Ascending aorta (tissue), 2 donors: ENCODE measurements at places on chromosomes 16 and 17. TPM values are rescaled to one million over a fixed set of nuclear protein-coding genes. Genes with fewer than 3 reads are reported as not detected.

DNA sequence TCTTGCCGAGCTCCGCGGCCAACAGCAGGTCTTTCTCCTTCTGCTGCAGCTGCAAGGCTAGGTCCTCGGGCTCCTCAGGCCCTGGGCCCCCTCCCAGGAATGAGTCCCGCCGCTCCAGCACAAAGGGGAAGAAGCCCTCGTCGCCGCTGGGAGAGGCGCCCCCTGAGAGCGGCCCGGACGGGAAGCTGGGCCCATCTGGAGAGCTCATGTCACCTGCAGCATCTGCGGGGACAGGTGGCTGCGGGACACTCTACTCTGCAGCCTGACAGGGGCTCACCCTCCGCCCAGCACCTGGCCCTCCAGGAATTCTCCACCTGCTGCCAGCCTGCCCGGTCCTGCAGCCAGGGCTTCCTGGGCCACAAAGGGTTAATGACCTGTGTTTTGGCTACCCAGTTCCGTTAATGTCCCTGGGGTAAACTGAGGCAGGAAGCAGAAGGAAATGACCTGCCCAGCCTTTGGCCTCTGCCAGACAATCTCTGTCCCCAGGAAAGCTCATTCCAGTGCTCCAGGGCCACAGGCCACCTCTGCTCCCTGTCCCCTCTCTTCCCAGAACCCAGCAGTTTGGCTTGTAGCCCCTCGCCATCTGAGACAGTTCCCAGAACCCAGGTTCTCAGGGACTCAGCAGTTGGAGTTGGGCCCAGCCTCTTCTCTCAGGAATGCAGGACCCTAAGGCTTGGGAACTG lies 1.3 kb downstream of the BICDL2 start:
- H3K27me3 ChIP-seq = peaks cover 32% of the 10 kb centered on the region
- DNase-seq = no peak
- H3K4me1 ChIP-seq = no peaks in the 10 kb centered on the region
- H3K4me3 ChIP-seq = no peak overlapping the region

DNA sequence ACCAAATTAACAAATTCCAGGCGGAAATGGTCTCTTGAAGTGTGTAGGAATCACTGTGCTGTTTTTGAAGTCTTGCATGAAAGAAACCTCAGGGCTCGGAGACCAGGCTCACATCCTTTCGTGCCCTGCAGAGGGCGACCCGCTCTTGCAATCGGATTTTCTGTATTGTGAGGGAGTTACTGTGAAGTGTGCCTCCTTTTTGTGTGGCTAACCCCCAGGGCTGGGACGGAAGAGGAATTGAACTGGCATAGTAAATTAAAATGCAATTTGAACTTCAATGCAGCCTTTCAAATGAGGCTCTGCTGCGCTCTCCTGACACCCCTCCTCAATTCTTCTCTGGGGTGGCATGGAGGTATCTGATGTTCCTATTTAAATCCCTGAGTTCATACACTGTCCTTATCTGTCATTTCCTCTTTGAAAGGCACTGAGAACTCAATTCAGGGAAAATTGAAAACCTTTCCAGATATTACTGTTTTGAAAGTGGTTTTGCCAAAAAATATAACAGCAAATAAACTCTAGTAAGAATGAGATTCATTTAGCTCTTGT lies 51.5 kb upstream of the MGAT5B start:
- H3K27me3 ChIP-seq = no peaks in the 10 kb centered on the region
- H3K4me1 ChIP-seq = no peaks in the 10 kb centered on the region
- H3K36me3 ChIP-seq = no peaks in the 10 kb centered on the region
- H3K27ac ChIP-seq = no peak overlapping the region

DNA sequence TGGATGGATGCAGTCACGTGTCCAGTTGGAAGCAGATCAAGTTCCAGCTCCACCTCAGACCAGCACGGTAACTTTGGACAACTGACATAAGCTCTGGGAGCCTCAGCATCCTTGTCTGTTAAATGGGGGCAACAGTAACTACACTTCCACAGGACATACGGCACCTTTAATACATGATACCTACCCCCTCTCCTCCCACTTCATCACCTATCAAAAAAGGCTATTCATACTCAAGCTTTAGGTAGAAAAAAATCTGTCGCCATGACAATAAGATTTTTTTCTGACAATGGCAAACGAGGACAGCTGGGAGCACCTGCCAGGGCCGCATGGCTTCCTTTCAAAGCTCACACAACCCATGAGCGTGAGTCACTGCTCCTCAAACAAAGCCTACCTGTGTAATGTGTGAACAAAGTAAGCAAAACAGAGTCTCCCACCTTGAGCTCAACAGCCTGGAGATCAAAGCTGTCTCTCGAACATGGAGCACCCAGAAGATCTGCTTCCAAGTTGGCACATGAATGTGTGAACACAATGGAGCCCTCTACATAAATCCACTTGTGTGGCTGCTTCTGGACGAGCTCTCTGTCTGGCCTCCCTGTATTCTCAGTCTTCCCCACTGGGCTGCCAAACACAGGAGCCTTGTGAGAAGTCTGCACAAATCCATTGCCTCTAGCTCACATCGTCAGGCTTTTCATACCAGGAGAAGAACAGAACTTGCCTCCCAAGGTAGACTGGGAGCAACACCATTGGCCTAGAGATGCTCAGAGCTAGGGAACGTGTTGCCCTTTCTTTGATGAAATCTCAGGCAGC lies 459.7 kb downstream of the SOX9 start:
- no peak overlapping the region for H3K4me3 ChIP-seq
- no peaks in the 10 kb centered on the region for H3K27me3 ChIP-seq
- no peak for DNase-seq
- H3K4me1 ChIP-seq = no peaks in the 10 kb centered on the region
- H3K27ac ChIP-seq = no peak overlapping the region

FN3K gene
- 10.5 TPM for total RNA-seq

GRCh38 chr17:57565176-57565575 lies 179.9 kb downstream of the CCDC182 start:
- no peak for DNase-seq
- no peak overlapping the region for H3K27ac ChIP-seq
- no peaks in the 10 kb centered on the region for H3K36me3 ChIP-seq
- H3K4me1 ChIP-seq = no peaks in the 10 kb centered on the region

DNA sequence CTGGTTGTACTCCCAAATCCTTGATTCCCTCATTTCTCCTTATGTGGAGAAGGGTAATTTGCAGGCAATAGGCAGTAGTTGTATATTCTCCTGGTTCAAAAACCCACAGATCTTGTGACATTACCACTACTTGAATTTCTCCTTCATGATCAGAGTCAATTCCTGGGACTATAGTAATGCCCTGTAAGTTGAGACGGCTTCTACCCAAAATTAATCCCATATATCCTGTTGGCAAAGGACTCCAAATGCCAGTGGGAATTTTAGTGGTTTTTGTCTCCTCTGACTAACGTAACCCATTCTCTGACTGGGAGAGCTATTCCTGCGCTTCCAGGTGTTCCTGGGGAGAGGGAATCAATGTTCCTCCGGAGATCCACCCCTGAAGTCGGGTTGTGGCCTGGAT lies 11.6 kb upstream of the ZNF689 start:
- no peaks in the 10 kb centered on the region for H3K4me1 ChIP-seq
- H3K36me3 ChIP-seq = no peaks in the 10 kb centered on the region
- H3K27ac ChIP-seq = no peak overlapping the region
- H3K4me3 ChIP-seq = no peak overlapping the region

COPS3 gene
- 36.6 TPM for total RNA-seq
